CD8-positive, alpha-beta memory T cell (primary cell): ENCODE measurements at places on chromosomes 1 and 21. TPM values are rescaled to one million over a fixed set of nuclear protein-coding genes. Genes with fewer than 3 reads are reported as not detected.

DNA sequence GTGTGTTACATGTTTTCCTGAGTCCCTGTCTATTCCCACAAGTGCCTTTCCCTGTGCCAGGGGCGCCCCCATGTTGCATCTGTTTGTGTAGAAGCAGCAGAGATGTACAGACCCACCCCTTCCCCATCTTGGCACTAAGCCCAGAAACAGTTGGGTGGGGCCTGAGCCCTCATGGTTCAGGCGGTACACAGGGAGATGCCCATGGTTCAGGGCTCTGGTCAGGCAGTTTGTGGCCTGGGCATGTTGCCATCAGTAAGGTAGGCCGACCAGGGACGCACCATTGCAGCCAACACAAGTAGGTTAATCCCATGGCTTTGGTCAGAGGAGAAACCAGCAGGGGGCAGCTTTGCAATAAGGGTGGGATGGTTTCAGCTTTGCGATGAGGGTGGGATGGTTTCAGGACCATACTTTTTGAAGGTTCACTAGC is 914 bp upstream of the ADGRB2 start:
- no peak for DNase-seq

- DNase-seq: no peak
Observed at GRCh38 chr1:161190962-161191521, 7.8 kb downstream of the ADAMTS4 start.

Gene TRNP1
- 0.73 TPM for total RNA-seq

Gene GIPC2
- total RNA-seq: 0.35 TPM

Gene JAM2
- total RNA-seq: 1.2 TPM
